ENCODE measurements at places on chromosomes 5 and 9. TPM values are rescaled to one million over a fixed set of nuclear protein-coding genes. Genes with fewer than 3 reads are reported as not detected.

The FOXD4L4 gene
- 0.03 TPM for total RNA-seq

The ZNF782 gene
- total RNA-seq: 1.5 TPM

The TAF11L5 gene
- not detected for total RNA-seq

The RRAGA gene
- 140 TPM for total RNA-seq

The ZDHHC21 gene
- total RNA-seq: 2.8 TPM

The PTPRD gene
- total RNA-seq: 0.49 TPM

The IL3 gene
- total RNA-seq: not detected

The IGIP gene
- total RNA-seq: 0.90 TPM

The CENPK gene
- 33.9 TPM for total RNA-seq

All from A549 treated with RU486 at 1 μM for 4 hours (cell line).